ENCODE measurements at places on chromosomes 7 and 10.

GRCh38 chr7:139334399-139335150 is 6.6 kb upstream of the FMC1 start:
- DNase-seq = no peak

- DNase-seq = no peak
Measured at GRCh38 chr7:130560972-130561371, 69.1 kb downstream of the MEST start.

DNA sequence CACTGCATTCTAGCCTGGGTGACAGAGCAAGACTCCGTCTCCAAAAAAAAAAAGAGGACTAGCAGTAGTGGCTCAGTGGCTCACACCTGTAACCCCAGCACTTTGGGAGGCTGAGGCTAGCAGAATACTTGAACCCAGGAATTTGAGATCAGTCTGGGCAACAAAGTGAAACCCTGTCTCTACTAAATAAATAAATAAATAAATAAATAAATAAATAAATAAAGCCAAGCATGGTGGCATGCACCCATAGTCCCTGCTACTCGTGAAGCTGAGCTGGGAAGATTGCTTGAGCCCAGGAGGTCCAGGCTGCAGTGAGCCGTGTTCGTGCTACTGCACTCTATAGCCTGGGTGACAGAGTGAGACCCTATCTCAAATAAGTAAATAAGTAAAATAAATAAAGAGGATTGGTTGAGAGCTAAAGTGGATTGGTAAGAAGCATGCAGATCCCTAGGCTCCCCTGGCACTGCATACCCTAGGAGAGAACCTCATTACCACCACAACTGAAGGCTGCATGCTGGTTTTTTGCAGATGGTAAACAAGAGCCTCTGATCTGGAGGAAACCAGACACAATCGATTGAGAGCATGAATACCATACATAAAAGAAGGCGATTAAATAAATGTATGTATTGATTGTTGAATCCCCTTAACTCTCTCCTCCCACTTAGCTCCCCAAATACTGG is 163.2 kb downstream of the REEP3 start:
- no peak for DNase-seq

DNA sequence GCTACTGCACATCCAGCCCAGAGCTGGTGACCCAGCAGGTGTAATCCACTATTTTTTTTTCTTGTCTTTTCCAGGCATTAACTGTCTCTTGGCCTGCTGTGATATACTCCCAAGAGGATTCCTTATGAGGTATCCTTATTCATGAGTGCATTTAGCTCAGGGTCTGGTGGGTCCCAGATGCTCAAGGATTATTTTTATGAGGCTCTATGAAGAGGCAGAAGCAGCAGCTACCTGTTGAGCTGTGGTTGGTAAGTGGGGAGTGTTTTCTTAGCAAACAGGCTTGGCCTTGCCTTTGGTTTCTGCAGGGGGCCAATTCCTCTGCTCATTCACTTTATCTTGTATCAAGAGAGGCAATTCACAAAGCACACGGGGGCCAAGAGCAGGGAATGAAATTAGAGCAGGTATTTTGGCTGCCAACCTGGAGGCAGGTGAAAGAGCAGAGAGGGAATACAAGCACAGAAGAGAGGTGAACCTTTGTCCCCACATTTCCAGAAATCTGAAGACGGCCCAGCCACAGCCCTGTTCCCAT is 221.6 kb downstream of the TMEM178B start:
- DNase-seq = no peak

DNA sequence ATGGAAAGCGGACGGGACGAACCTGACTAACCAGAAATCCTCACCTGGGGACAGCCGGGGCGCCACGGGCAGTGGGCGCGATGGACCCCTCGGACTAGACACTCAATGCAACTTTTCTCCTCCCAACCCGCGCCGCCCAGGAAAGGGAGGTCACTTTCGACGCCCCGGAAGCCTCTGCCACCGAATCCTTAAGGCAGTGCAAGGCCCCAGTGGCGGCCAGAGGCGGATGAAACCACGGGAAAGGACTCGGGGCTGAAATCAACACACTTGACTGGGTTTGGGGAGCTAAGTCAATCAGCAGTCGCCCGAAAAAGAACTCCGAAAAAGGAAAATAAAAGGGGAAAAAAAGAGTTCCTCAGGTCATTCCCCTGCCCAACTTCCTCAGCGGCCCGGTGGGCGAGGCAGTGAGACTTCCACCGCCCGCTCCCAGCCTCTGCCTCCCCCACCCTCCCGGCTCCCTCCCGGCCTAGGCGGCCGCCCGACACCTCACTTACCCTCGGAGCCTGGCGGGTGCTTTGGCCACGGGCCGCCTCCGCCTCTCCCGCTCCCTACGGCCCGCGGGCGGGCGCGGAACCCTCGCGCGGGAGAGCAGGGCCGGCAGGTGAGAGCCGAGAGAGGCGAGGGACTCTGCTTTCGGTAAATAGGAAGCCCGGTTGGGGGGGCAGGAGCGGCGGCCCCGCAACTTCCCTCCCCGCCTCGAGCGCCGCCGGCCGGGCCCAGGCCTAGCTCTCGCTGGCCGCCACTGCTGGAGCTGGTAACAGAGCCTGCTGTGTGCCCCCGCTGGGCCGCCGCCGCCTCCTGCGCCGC is 518 bp downstream of the WAPL start:
- no peak for DNase-seq

DNA sequence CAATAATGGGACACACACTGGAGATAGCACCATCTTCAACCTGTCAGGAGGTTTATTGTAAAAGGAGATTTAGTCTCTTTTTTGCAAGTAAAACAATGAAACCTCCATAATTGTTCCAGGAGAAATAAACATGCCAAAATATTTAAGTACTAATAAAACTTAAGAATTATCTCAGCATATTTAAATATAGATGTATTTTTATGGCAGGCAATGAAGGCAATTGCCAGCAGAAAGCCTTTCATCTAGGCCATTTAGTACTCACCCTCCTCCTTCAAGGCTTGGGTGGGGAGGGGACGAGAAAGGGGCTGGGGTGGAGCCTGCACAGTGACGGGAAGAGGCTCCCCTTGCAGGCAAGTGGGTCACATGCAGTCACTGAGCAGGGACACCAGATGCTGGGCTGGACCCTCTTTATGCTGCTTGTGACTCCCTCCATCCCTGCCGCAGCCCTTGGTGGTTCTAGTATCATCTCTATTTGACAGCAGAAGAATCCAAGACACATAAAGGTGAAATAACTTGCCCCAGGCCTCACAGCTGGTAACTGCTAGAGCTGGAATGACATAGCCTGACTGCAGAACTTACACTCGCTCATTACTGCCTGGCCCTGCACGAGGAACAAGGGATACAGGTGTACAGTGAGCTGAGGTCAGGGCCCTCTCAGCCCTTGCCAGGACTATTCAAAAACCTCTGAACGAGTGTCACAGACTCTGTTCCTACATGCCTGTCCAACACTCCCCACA is 449.5 kb upstream of the ZMIZ1 start:
- no peak for DNase-seq

GRCh38 chr10:778626-779330 is 89.3 kb upstream of the DIP2C start:
- DNase-seq = no peak

- no peak for DNase-seq
Measured at GRCh38 chr7:85469446-85470010, 282.7 kb upstream of the SEMA3D start.
